ENCODE measurements at places on chromosomes 4 and X.

GRCh38 chr4:141121101-141121500 lies 12.2 kb downstream of the RNF150 start:
- DNase-seq: no peak

- DNase-seq: no peak
Observed at GRCh38 chr4:122661176-122662160, 40.6 kb upstream of the IL21 start.

DNA sequence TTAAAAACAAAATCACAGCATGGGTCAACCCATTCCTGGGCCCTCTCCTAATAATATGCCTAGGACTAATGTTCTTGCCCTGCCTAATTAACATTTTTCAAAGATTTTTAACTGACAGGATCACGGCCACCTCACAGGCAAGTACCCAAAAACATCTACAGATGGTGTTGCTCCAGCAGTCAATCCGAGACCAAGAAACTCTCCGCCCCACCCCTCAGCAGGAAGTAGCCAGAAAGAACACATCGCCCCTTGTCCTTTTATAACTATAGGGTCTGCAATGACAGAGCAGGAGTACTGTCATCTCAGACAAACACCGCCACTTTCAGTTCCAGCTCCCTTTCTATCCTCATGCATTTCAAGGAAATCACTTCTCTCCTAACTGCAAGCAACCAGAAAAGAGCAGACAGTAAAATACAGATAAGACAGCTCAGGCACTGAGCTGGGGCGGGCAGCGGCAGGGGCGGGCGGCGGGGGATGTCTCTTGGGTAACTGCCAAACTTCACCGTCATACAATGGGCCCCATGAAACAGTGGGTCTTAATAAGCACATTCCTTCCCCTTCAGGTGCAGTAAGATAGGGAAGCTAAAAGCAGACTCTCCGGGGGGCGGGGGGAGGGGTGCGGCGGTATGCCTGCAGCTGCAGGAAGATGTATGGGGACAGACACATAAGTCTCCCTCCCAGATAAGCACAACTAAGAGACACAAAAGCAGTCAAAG lies 67.4 kb downstream of the ZNF182 start:
- DNase-seq: no peak

DNA sequence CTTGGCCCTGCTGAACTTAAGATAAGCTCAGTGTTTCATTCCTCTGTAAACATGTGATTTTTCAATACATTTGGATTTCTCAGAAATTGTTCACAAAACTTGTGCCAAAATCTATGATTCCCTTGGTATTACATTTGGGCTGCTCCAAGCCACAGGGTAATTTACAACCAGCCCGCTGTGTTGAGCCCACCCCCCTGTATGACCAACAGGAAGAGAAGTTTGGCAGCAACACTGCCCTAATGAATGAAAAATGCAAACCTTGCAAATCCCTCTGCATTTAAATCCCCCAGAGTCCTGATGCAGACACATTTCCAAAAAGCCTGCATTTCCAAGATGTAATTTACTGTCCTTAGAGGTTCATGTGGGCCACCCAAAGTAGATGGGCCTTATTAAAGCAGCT lies 34.1 kb upstream of the GAB1 start:
- DNase-seq: no peak

DNA sequence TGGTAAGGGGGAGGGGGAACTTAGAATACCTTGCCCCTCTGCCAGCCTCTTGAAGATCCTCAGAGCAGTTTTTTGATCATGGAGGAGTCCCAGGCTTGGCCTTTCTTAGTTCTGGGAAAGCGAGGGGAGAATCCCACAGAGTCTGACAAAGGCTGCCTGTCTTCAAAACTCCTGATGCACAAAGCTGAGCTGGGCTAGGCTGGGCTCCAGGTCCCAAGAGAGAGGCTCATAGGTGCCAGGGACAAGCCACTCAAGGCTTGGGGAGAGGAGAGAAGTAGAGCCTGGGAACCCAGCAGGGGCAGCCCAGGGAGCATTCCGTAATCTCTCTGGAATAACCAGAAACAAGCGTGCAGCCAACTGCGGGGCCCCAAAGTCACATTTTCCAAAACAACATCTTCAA lies 37.0 kb upstream of the MTM1 start:
- no peak for DNase-seq

DNA sequence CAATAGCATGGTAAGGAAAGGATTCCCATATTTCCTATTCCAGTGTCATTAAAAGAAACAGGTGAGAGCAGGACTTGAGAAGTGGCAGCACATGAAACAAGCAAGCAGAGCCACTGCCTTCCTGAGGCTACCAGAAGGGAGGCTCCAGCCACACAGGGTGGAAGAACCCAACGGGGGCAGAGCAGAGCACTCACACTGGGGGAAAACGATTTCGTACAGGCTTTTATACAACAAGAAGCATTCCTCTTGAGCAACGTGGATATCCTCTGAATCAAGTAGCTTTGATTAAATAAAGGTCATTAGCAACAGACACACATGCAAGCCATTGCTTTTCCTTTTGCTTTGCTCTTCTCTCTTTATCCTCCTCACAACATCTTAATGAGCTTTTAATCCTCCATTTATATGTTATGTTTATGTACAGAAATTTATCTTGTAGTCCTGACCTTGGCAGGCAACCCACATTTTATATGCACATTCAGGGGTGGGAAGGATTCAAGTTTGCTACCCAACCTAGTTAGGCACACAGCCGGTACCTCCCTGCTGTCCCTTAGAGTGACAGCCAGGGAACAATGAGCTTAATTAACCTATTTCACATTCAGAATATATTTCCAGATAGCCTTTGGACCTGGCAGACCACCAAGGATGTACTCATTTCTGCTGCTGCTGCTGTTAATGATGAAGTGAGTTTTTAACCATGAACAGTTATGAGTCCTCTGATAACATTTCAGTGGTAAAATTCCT lies 202.1 kb downstream of the ARHGAP24 start:
- no peak for DNase-seq
